ENCODE measurements at places on chromosomes 13 and 19.

GRCh38 chr13:59488436-59488835, 675.3 kb downstream of the DIAPH3 start:
- DNase-seq: no peak

- no peak for DNase-seq
Measured at GRCh38 chr19:38211766-38212165, 12.3 kb downstream of the DPF1 start.

GRCh38 chr13:21176982-21177284, 475 bp downstream of the MRPL57 start:
- no peak for DNase-seq

GRCh38 chr13:50993934-50994333, 84.3 kb downstream of the RNASEH2B start:
- peak; percentile 54 for DNase-seq

GRCh38 chr19:33773704-33774624, 22.7 kb upstream of the KCTD15 start:
- DNase-seq: no peak

Data from skeletal muscle cell (primary cell).